ENCODE measurements at places on chromosomes 6 and 20.

DNA sequence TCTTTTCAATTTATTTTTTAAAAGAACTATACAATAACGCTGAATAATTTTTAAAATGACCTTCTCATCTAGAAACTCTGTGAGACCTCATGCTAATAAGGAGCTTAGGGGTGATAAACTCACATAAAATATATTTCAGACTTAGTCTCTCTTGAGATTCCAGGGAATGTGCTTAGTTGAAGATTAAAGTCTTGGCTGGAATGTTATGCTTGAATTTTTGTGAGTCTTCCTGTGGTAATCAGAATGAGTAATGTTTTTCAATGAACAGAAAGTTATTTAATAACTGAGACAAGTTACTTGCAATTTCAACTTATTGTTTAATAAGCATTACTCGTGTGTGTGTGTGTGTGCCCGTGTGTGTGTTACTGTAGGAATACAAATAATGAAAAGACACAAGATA, 379.9 kb upstream of the EPHA7 start:
- H3K4me3 ChIP-seq = no peak overlapping the region
- no peak overlapping the region for H3K27ac ChIP-seq
- DNase-seq = no peak
- no peaks in the 10 kb centered on the region for H3K27me3 ChIP-seq
- no peaks in the 10 kb centered on the region for H3K4me1 ChIP-seq

DNA sequence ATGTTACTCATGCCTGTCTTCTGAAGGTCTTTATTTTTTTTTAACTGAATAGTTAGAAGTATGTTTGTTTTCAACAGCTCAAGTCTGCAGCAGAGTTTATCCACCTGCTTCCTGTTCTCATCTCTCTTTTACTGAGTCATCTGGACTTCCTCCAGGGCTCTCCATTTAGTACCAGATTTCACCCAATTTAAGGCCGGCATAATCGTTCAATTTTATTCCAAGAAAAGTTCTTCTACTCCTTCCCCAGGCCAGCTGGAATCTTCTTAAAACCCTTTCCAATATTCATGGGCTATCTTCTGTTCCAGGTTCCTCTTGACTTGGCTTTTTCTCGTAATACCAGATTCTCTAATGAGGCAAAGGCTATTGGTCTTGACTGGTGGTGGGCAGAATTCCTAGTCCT, 79.0 kb upstream of the LAMA2 start:
- H3K27me3 ChIP-seq = no peaks in the 10 kb centered on the region
- no peaks in the 10 kb centered on the region for H3K36me3 ChIP-seq
- DNase-seq = no peak

- H3K27ac ChIP-seq = no peak overlapping the region
- H3K4me1 ChIP-seq = peaks cover 9% of the 10 kb centered on the region
- H3K27me3 ChIP-seq = no peaks in the 10 kb centered on the region
- DNase-seq = no peak
These were observed 70.6 kb downstream of the MRPL14 start for GRCh38 chr6:44056392-44057237.

- no peak overlapping the region for H3K4me3 ChIP-seq
- peaks cover 3% of the 10 kb centered on the region for H3K4me1 ChIP-seq
- H3K36me3 ChIP-seq = no peaks in the 10 kb centered on the region
- DNase-seq = no peak
- no peaks in the 10 kb centered on the region for H3K27me3 ChIP-seq
These were observed 39.6 kb upstream of the GFOD1 start for GRCh38 chr6:13526727-13527670.

DNA sequence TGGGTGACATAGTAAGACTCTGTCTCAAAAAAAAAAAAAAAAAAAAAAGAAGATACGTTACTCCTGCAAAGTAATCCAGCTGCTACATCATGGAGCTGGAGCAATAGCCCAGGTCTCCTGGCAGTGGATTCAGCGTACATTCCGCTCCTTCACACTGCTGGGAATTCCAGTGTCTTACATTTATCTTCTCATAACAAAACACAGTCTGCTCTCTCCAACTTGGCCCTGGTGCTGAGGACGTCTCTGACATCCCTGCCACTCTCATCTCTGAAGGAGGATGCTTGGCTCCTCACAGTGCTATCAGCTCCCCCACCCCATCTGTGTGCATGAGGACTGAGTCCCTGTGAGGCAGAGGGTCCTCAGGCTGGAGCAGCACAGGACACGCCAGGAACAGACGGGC, 529.8 kb downstream of the CD83 start:
- H3K36me3 ChIP-seq = no peaks in the 10 kb centered on the region
- DNase-seq = no peak
- no peak overlapping the region for H3K4me3 ChIP-seq
- no peaks in the 10 kb centered on the region for H3K4me1 ChIP-seq

GRCh38 chr6:145206247-145206907, 528.9 kb downstream of the EPM2A start:
- H3K4me3 ChIP-seq = no peak overlapping the region
- H3K4me1 ChIP-seq = no peaks in the 10 kb centered on the region
- H3K36me3 ChIP-seq = no peaks in the 10 kb centered on the region
- DNase-seq = no peak

DNA sequence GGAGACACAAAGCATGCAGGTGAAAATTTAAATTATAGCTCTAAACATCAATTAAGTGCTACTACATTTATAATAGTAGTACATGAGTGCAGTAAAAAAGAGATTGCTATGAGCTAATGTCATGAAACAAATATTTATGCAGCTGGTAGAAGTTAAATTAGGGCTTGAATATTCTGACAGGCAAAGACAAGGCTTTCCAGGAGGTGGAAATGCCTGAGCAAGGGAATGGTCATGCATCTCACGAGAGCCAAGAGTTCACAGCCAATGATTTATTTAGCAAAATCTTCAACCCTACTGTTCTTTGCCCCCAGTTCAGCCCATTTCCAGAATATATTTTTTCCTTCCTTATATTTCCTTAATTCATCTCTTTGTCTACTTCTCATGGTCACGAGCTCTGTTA, 128.9 kb downstream of the HIVEP2 start:
- H3K27me3 ChIP-seq = no peaks in the 10 kb centered on the region
- DNase-seq = no peak
- peaks cover 2% of the 10 kb centered on the region for H3K4me1 ChIP-seq
- no peak overlapping the region for H3K4me3 ChIP-seq

GRCh38 chr6:113065611-113066010, 718.5 kb downstream of the RFPL4B start:
- H3K36me3 ChIP-seq = no peaks in the 10 kb centered on the region
- no peak for DNase-seq
- H3K27ac ChIP-seq = no peak overlapping the region

- H3K27me3 ChIP-seq = no peaks in the 10 kb centered on the region
- no peak overlapping the region for H3K4me3 ChIP-seq
- H3K36me3 ChIP-seq = no peaks in the 10 kb centered on the region
- DNase-seq = no peak
These were observed 17.0 kb upstream of the SLA2 start for GRCh38 chr20:36663031-36663430.

GRCh38 chr6:163818719-163819118, 404.2 kb downstream of the QKI start:
- DNase-seq = no peak
- no peak overlapping the region for H3K27ac ChIP-seq
- no peaks in the 10 kb centered on the region for H3K27me3 ChIP-seq
- H3K4me1 ChIP-seq = no peaks in the 10 kb centered on the region
- no peak overlapping the region for H3K4me3 ChIP-seq

- no peaks in the 10 kb centered on the region for H3K4me1 ChIP-seq
- H3K36me3 ChIP-seq = no peaks in the 10 kb centered on the region
- no peak overlapping the region for H3K4me3 ChIP-seq
- DNase-seq = no peak
- no peaks in the 10 kb centered on the region for H3K27me3 ChIP-seq
These were observed 570.8 kb downstream of the UTRN start for GRCh38 chr6:144855812-144856531.

DNA sequence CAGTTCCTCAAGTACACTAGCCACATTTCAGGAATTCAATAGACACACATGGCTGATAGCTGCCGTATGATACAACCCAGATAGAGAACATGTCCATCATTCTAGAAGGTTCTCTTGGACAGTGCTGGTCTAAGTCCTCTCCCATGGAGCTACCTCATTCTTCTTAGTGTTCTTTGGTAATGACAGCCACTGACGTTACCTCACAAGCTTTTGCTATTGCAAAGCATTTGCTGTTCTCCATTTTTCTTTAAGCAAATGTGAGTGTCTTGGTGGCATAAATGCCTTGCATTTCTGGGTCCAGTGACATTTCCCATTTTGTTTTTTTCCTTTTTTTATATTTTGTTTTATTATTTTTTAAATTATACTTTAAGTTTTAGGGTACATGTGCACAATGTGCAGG, 8.3 kb upstream of the CEBPB start:
- H3K27ac ChIP-seq = no peak overlapping the region
- H3K27me3 ChIP-seq = no peaks in the 10 kb centered on the region
- no peaks in the 10 kb centered on the region for H3K36me3 ChIP-seq
- H3K4me3 ChIP-seq = no peak overlapping the region
- no peak for DNase-seq
- no peaks in the 10 kb centered on the region for H3K4me1 ChIP-seq

DNA sequence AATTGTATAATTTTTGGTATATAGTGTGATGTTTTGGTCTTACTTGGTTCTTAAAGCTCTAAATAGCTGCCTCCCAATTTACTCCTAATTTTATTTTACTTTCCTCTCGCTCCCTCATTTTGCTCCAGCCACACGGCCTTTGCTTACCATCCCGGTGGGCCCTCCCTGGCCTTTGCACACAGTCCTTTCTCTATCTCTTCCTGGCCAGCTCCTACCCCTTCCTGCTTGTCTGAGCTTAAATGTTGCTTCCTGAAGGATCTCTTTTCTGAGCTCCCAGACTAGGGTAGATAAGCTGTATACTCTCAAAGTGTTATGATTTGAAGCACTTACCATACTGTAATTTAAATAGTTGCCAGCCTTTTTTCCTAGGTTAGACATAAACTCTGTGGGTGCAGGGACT, 121.7 kb downstream of the UTRN start:
- no peak overlapping the region for H3K27ac ChIP-seq
- H3K36me3 ChIP-seq = no peaks in the 10 kb centered on the region
- H3K4me3 ChIP-seq = no peak overlapping the region
- no peak for DNase-seq
- peaks cover 3% of the 10 kb centered on the region for H3K4me1 ChIP-seq
